ENCODE measurements at places on chromosomes 7 and 10.
A peak's percentile ranks its signal among the peaks of the same experiment; 100 is the strongest.

DNA sequence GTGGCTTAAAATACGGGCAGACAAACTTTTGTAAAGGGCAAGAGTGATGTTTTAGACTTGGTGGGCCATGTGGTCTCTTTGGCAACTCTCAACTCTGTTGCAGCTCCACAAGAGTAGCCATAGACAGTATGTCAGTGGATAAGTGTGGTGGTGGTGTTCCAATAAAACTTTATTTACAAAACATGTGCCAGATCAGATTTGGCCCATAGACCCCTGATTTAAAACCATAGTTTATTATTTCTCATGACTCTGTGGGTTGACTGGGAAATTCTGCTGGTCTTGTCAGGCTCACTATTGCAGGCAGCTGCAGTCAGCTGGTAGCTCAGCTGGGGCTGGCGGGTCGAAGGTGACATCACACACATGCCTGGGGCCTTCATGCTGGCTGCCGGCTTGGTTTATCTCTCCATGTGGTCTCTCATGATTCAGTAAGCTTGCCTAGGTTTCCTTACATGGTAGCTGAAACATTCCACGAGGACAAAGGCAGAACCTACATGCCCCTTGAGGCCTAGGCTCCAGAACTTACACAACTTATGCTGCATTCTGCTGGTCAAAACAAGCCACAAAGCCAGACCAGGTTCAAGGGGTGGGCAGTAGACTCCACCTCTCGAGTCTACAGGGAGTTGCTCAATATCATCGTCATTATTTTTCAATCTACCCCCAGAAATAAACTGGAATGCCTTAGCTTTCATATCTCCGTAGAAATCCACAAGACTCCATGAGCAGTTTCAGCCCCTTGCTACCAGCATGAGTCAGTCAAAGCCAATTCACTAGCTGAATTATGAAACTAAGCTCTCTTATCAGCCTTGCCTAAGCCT is 245.7 kb downstream of the WDR11 start:
- no peak for DNase-seq

DNA sequence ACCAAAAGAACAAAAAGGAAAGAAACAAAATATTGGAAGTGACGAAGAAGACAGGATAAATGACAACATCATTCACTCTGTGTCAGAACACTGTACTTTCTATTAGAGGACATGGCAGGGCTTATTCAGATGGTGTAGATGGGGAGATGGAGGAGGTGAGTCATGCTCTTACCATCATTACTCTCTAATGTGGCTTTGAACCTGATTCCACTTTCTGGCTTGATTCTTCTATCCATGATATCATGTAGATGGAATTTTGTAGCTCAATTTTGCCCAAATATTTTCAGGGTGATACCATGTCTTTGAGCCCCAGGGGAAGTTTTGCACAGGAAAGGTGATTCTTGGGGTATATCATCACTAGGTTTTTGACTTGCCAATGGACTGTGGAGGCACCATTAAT is 91.7 kb downstream of the CFAP58 start:
- DNase-seq: no peak

DNA sequence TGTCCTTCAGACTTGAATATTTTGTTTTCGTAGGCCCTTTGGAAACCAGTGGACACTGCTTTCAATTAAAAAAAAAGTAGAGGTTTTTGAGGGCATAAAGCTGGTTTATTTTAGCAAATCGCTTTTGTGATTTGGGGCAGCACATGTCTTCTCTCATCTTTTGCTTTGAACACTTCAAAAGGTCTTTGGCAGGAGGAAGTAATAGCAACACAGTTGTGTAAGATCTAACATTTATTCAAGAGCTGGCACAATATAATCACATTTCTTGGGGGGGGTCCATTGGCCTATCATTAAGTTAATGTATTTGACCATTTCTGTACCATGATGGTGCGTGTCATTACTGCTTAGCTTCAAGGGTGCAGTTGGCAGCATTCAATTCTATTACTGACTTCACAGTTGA is 42.4 kb downstream of the DYNC1I1 start:
- DNase-seq: no peak

DNA sequence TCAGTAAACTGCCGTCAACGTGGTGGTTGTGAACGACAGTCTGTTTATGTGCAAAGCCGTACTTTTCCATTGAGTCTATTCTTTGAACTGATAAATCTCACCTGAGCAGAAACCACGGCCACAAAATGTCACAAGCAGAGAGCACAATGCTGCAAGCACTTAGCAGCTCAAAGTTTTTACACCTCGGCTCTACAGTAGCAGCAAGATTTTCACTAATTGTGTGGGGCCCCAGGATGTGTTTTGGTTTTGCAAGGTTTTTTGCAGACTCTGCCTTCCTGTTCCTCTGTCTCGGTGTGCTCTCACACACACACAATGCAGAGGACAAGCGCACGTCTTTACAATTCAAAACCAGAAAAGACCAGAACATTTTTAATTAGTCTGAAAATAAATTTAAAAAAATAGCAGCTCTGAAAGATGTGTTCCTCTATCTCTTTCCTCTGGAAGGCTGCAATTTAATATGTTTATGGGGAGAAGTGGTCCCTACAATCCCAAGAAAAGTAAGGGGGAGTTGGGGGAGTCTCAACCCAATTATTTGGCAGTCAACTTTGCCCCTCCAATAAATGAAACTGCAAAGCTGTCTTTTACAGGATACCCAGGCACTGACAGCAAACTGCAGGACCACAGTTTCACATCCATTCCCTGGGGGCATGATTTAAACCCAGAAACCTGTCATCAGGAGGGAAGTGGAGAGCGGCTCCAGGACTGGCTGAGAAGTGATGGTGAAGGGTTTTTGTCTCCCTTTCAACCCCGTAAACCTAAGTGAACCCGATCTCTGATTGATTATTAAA is 73.8 kb upstream of the SFMBT2 start:
- DNase-seq: no peak

DNA sequence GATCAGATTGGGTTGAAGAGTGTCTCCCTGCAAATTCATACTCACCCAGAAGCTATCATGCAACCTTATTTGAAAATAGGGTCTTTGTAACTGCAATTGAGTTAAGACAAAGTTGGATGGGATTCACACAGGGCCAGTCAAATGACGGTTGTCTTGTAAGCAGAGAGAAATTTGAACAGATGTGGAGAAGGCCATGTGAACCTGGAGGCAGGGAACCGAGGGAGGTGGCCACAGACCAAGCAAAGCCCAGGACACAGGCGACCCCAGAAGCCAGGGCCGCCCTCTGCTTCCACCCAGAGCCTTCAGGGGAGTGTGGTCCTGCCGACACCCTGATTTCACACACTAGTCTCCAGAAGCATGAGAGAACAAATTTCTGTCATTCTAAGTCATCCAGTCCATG is 140.8 kb downstream of the SFMBT2 start:
- no peak for DNase-seq

- no peak for DNase-seq
Measured at GRCh38 chr10:98486421-98486820, 39.7 kb upstream of the HPS1 start.

GRCh38 chr10:86597306-86597705 is 57.0 kb upstream of the OPN4 start:
- no peak for DNase-seq

- DNase-seq: no peak
Measured at GRCh38 chr7:45035893-45036292, 35.9 kb downstream of the CCM2 start.

DNA sequence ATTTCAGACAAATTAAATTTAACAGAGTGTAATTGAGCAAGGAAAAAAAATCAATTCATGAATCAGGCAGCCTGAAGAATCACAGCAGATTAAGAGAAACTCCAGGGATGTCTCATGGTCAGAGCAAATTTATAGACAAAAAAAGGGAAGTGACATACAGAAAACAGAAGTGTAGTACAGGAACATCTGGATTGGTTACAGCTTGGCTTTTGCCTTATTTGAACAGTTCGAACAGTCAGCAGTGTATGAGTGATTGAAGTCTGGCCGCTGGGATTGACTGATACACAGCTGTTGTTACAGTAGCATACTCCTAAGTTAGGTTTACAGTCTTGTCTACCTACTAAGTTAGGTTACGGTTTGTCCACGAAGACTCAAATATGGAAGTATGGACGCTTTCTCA is 255.3 kb downstream of the HPSE2 start:
- DNase-seq: no peak

DNA sequence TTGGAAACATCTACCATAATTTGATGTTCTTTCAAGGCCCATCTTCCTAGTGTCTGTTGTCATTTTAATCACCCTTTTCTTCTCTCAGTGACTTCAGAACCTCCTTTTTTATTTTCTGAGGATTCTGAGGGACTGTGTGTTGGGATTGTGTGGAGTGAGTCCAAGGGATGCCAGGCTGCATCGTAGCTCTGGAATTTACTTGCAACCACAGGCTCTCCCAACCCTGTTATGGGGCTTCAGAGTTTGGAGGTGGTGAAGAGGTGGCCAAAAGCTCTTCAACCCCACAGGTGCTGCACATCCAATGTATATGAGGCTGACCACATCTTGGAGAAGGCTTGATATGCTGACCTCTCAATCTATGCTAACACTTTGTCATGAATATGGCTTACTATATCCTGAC is 79.5 kb upstream of the GPR141 start:
- DNase-seq: no peak

- DNase-seq: no peak
Measured at GRCh38 chr7:136441835-136442234, 426.6 kb upstream of the CHRM2 start.

DNA sequence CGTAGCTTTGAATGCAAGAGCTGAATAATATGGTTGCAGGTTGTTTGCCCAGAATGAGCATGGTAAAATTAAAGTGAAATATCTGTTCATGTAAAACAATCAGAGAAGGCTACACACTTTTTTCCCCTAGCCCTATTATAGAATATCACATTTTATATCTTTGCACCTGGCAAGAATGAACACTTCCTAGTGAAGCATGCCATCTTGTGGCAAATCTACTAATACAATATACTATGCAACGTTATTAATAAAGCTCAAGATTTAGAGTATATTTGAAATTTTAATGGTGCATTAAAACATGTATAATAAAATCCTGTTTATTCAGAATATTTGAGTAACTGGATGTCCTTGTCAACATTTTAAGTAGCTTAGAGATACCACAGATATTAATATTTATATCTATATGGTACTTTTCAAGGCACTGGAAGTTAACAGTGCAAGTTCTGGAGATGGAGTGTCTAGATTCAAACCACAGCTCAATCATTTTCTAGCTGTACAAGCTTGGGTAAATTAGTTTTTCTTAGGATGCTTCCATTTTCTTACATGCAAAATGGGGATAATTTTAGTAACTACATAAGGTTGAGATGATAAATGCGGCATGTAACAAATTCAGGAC is 643.1 kb upstream of the SEMA3D start:
- no peak for DNase-seq

- no peak for DNase-seq
Measured at GRCh38 chr10:122236690-122237306, 34.3 kb upstream of the BTBD16 start.

- DNase-seq: no peak
Measured at GRCh38 chr10:125213541-125214282, 53.3 kb upstream of the CTBP2 start.

DNA sequence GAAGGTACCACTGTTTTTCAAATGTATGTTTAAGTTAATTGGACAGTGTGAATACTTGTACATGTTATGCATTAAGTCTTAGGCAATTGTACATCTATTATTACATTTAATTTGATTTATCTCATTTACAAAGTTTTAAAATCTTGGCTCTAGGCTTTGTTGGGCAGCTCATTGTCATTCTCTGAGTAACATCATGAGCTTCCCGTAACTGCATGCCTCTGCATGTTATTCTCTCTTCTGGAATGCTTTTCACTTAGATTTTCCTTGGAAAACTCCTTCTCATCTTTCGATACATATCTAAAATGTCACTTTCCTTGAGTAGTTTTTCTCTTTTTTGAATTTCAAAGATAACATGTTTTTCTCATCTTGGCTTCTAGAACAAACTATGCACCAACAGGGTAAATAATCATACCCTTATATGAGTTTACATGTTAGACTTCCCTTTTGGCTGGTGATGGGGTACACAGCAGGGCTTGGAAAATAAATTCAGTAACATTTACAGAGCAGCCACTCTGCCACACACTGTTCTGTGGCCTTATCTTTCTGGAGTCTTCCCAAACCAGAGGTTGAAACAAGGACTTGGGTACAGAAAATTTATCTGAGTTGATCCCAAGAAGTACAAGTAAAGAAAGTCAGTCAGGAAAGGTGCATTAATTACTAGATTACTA is 42.2 kb upstream of the A1CF start:
- DNase-seq: no peak

DNA sequence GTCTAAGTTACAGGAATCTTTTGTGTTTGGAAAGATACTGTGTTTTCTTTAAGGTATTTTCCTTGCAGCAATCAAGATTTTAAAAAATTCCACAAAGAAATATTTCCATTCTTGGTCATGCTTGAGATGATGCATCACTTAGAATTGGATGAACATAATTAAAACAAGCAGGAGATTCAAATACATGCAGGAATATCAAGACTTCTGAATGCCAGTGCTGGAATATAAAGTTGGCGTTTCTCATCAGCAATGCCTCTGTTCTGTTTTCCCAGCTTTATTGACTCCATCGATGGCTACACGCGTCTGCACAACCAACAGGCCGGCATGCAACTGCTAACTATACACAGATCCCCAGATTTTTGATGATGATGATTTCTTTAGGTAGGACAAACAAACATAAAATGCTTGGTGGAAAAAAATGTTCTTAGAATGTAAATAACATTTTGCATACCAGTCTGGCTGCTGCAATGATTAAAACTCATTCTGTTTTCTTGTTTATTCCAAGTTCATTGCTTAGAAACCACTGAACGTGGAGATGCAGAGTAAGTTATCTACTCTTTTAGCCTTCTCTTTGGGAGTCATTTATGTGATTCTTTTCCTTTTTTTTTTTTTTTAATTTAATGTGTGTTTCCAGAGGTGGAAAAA is 91.3 kb upstream of the FAM171A1 start:
- DNase-seq: no peak

- peak; percentile 42 for DNase-seq
Measured at GRCh38 chr7:101814991-101815825, 2.2 kb upstream of the CUX1 start.

- DNase-seq: no peak
Measured at GRCh38 chr7:78578686-78579085, 780.1 kb downstream of the PHTF2 start.

DNA sequence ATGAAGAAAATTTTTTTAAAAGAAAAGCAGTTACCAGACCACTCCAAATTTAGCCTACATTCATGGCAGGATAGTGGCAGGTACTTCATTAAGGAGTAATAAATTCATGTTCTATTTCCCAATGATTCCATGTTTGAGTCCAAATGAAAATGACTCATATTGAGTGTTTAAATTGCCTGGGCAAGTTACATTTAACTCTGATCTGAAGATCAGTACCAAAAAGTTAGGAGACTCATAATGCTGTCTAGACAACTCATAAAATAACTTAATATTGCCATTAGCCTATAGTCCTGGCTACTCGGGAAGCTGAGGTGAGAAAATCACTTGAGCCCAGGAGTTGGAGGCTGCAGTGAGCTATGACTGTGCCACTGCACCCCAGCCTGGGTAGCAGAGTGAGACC is 13.0 kb downstream of the BRAF start:
- no peak for DNase-seq
